ENCODE measurements at places on chromosomes 12 and 14.
A peak's percentile ranks its signal among the peaks of the same experiment; 100 is the strongest.

DNA sequence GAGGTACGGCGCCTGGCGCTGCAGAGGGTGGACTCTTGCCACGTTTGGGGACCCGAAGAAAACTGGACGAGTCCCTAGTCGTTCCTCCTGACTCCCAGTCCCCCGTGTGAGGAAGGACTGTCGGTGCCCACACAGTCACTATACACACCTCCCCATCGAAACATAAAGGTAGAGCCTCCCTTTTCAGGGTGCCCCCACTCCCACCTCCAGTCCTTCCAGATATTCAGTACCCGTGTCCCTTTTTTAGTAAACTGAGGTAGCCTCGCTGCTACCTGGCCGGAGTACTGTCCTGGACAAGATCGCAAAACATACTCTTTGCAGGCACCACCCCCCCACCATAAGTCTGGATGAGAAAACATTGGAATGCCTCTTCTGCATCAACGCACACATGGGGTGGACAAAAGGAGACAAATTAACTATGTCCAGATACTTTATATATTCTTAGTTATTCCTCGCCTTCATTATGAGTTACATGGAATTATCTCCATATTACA is 610 bp upstream of the KMT2D start:
- no peak for DNase-seq

- no peak for DNase-seq
Measured at GRCh38 chr12:122844366-122844971, 9.2 kb downstream of the HIP1R start.

- peak; percentile 12 for DNase-seq
Measured at GRCh38 chr14:75769047-75769685, 108.1 kb downstream of the TTLL5 start.

GRCh38 chr14:64700894-64701293 is 3.3 kb upstream of the PLEKHG3 start:
- no peak for DNase-seq

- DNase-seq, result peak; percentile 52
Measured at GRCh38 chr12:105204916-105205315, 31.1 kb downstream of the APPL2 start.

GRCh38 chr12:56836317-56836716 is 73.2 kb downstream of the HSD17B6 start:
- peak; percentile 83 for DNase-seq

DNA sequence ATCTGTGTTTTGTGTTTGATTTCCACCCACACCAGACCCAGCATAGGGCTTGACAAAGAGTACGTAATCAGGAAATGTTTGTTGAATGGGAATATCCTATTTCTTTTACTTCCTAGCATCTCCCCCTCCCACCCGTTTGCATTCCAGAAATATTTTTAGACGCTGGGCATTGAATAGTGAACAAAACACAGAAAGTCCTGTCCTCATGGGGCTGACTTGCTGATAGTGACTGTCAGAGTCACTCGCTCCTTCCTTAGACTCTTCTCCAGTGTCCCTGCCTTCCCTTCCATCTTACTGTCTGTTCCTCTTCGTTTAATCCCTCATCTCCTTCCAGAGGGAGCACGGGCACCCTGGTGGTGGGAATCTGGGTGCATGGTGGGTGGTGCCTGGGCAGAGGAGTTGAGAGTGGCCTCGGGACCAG is 53.6 kb downstream of the SLC25A47 start:
- peak; percentile 48 for DNase-seq

DNA sequence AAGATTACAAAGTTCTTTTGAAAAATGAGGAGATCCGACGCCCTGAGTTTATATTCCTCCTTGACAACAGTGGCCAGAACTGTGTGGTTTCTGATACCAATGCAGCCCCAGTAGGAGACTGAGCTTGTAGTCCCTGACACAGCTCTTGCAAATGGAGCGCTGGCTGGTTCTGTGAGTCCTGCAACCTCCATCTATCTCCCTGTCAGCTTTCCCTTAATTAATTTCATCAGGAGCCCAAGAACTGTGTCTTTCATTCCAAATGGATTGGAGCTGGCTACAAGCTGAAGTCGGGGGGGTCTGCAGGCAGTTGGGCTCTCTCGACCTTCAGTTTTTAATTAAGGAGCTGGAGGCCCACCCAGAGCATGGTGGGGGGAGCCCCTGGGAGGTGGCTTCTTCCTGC is 160.6 kb downstream of the ADGRD1 start:
- DNase-seq, result peak; percentile 42

DNA sequence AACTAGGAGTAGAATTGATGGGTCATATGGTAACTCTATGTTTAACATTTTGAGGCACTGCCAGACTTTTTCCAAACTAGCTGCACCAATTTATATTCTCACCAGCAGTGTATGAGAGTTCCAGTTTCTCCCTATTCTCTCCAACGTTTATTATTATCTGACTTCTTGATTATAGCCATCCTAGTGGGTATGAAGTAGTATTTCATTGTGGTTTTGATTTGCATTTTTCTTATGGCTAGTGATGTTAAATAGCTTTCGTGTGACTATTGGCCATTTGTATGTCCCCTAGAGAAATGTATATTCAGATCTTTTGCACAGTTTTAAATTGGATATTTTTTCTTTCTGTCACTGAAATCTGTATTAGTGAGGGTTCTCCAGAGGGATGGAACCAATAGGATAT is 37.8 kb downstream of the HELB start:
- peak; percentile 25 for DNase-seq

- DNase-seq, result no peak
Measured at GRCh38 chr14:101055776-101056374, 152.4 kb upstream of the RTL1 start.

DNA sequence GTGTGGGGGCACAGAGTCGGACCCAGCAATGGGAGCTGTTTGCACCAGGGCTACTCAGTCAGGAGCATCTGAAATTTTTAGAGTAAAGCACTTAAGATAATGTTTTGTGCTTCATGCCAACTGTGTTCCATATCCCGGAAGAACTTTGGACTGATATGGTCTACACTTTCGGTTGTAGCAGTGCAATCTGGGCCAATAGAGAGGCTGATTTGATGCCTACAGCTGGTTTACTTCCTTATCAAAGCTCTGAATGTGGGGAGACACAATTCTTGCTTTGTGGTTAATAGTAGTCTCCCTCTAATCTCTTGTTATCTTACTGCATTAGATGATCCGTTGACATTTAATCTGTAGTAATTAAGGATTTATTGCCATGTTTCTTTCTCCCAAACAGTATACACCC is 7.8 kb upstream of the VDR start:
- DNase-seq, result no peak

DNA sequence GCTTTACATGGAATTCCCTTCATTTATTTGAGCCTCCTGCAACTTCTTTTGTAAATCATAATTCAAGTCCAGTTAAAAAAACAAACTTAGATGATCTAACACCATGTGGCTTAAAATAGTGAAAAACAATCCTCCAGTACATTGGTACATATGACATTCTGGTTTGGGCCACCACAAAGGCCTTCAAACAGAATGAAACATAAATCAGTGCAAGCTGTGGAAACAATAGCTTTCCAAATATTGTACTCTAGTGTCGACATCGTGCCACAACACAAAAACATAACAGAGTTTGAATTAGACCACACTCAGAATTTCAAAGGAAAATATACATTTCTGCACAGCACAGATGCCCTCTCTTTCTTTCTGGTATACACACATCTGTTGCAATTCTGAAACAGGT is 751.3 kb downstream of the SLC6A15 start:
- DNase-seq, result peak; percentile 68

DNA sequence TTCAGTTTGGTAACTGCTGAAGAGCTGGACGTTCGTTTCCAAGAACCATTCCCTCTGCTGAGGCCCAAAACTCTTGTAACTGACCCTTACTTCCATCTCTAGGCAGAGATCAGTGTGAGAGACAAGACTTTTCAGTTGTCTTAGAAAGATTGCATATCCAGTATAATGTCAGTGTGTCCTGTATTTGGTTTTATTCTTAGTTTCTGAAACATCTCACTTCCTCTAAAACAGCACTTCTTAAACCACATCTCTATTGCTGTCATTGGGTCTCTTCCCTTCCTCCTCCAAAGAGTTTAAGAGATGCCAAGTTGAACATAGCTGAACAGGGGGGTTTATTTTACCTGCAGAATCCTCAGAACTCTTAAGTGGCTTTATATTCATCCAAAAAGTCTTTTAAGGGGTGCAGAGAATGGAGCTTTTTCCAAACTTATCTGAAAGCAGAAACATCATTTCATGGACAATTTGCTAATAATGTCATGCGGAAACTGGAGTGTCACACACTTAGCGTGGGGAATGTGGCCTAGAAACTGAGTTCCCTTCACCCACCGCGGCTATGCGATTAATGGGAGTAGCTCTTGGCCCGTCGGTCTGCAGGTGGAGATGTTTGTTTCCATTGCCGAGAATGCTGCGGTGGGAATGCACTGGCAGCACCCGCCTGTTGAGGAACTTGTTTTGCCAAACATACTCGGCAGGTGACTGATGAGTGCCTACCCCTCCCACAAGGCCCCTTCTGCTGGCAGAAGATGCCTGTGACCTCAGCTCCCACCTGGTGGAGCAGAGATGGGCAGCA is 148.2 kb downstream of the ADGRD1 start:
- DNase-seq, result no peak

GRCh38 chr12:111766608-111767361 is at the start of gene ALDH2:
Gene ALDH2 (plus strand): TSS chr12:111766933. CDS start chr12:111766983, 50 bp downstream.
- peak; percentile 79 for DNase-seq

DNA sequence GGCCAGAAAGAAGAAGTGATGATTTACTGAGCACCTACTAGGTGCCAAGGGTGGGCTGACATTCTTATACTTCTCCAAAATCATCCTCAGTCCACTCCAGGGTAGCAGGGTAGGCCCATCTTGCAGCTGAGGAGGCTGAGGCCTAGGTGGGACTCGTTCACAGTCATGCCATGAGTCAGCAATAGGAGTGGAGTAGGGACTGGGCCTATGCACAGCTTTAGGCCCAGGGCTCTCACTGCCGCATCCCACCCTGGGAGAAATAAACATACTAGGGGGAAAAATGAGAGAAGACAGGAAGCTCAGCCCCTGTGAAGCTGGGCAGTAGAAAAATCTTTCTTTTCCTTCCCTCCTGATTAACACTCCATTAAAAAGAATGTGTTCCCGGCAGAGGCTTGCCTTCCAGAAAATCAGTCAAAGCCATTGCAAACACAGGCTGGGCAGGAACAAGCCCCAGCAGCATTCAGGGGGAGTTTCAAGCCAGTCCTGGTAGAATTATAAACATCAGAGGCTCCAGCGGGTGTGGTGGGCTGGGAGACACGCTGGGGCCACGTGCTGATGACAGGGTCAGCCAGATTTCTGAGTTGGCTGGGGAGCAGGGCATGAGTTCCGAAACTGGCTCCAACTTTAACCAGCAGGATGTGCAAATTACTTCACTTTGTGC is 1.8 kb downstream of the HSPB8 start:
- peak; percentile 39 for DNase-seq

DNA sequence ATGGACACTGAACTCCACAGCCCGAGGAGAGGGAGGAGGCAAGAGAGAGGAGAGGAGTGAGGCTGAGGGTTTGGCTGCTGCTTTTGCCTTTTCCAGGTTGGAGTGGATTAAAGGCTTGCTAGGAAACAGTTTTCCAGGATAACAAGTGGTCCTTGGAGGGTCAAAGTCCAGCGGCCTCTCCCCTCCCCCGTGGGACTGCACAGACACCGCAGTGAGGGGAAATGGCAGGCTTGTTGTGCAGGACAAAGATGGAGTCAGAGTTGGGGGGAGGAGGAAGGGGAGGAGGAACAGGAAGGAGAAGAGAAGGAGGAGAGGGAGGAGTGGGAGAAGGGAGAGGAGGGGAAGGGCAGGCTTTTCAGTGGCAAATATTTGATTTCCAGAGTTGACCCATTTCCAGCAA is 245.5 kb downstream of the RBM19 start:
- DNase-seq, result no peak

GRCh38 chr12:50050410-50051098 is 6.8 kb upstream of the ASIC1 start:
- DNase-seq, result peak; percentile 67

DNA sequence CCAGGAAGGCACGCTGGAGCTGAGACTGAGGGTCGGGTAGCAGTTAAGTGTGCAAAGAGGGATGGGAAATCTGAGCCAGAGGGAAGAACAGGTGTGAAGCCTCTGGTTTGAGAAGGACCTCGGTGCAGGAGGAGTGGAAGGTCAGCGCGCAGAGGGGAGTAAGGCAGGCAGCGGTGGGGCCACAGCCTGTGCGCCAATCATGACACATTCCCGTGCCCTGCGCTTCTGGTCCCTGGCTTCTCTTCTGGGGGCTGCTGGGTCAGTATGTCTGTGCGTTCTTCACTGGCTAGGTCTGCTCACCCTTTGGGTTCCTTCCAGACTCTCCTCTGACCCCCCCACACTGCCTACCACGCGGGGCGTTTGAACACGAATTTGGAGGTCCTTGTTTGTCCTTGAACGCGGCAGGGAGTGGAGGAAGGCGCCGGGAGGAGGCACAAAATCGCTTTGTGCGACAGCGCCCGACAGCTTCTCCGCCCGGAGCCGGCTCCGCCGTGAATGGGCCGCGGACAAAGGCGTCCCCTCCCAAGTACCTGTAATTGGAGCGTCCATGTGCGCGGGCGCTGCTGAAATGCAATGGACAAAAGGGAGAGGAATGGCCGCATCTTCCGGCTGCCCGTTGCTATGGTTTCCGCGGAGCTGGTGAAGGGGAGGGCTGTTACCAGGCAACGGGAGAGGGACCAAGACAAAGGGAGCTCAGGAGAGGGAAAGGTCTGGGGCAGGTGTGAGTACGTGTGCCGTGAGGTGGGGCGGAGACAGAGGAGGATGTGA is 207.2 kb upstream of the SRRM4 start:
- DNase-seq, result no peak

DNA sequence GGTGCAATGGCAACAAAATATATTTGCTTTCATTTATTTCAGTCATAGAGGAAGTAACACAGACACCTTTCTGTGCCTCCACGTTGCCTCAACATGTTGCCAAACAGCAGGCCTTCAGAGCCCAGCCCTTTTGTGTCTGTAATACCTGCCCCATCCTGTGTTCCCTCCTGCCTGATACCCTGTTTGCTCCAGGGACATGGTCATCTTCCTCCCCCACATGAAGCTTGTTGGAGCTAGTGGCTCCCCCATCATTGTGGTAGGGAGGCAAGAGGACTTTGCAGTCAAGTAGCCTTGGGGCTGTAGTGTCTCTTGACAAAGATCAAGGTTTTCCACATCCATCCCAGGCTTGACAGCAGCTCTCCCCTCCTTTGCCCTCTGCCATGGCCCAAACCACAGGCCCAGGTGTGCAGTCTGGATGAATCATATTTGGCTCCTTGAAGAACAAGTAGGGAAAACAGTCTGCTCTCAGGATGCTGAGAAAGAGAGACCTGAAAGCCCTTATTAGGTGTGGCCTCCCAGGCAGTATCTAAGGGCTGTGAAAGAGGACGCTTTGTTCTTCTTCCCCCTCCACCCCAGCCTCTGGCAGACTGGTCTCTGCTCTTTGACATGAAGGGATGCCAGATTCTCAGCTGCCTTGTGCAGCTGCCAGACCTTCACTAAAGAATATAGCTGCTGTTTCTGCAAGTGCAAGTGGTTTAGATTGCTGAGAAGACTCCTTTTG is 329.0 kb downstream of the C12orf75 start:
- no peak for DNase-seq

Measured in fibroblast of skin of scalp (primary cell).